Karpas-422 (cell line): ENCODE measurements at places on chromosomes 6 and 20. TPM values are rescaled to one million over a fixed set of nuclear protein-coding genes. Genes with fewer than 3 reads are reported as not detected.

Gene BFSP1
- total RNA-seq, result not detected in 2 replicates

Gene VWA7
- total RNA-seq, result 0.29 and 0.34 TPM in 2 replicates

Gene BNIP5
- not detected in 2 replicates for total RNA-seq

DNA sequence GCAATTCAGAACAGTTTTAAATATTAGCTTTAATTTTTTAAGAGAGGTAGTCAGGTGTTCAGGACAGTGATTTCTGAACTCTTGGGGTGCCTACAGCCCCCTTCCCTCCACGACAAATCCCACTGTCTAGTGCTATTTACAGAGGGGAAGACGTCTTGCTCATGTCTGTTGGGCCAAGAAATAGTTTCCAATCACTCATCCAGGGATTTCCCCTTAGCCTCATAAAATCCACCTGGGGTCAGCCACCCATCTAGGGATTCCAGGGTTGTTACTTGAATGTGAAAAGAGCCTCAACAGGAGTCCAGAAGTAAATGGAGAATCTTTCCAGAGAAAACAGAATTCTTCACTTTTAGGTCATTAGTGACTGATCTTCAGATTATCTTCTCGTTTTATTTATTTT is 37.0 kb downstream of the BICRAL start:
- H3K27ac ChIP-seq, result no peak overlapping the region
- no peak overlapping the region for H3K4me3 ChIP-seq
- 0 out of 2 replicates have a peak, but pooled peaks cover 6% of the 10 kb centered on the region for H3K36me3 ChIP-seq
- no peak for DNase-seq

GRCh38 chr6:125668071-125668470 is 81.4 kb upstream of the HEY2 start:
- DNase-seq, result no peak
- no peaks in the 10 kb centered on the region for H3K4me1 ChIP-seq
- no peaks in the 10 kb centered on the region for H3K27me3 ChIP-seq
